ENCODE measurements at places on chromosomes 11 and 22. TPM values are rescaled to one million over a fixed set of nuclear protein-coding genes. Genes with fewer than 3 reads are reported as not detected.

ART5 gene
- not detected for total RNA-seq

MMP1 gene
- 0.17 TPM for total RNA-seq

GRCh38 chr11:62238151-62238550 lies 3.9 kb upstream of the SCGB1D2 start:
- H3K27me3 ChIP-seq, result no peaks in the 10 kb centered on the region
- H3K36me3 ChIP-seq, result no peaks in the 10 kb centered on the region
- H3K4me3 ChIP-seq, result no peak overlapping the region

CBLIF gene
- total RNA-seq, result not detected

FJX1 gene
- total RNA-seq, result 18.1 TPM

DNA sequence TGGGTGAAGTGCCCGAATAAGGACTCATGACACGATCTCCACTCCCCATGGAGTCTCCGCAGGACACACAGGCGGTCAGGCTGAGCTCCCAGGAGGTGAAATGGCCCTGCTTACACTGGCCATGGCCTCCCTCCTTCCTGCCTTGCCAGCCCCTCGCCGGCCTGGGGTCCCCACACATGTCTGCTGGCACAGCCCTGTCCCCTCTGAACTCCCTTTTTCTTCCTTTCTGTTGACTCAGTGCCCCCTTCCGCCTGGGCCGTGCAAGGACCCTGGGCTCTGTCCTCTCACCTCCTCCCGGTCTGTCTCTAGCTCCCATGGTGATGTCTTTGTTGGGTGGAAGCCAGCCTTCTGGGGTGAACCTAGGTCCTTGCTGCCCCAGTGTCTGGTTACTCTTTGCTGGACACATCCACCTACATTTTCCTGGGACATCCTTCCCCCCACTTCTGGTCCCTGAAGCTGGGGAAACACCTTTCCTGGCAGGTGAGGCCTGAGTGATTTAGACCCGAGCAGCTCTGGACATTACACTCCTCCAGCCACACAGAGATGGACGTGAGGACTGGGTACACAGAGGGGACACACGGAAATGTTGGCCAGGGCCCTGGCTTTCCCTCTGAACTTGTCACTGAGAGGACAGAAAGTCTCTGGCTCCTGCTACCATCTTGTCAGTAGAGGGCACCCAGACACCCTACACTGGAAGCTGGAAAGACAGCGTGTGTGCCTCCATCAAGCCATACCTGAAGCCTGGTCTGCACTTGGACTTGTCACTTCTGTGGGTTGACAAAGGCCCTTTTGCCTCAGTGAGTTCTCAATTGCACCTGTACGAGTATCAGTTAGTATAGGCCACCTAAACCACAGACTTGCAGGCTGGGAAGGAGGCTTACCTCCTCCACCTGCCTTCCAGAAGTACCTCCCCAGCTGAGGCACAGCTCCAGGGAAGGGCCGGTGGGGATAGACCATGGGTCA lies 864.3 kb downstream of the TBC1D22A start:
- H3K4me1 ChIP-seq, result peaks cover 9% of the 10 kb centered on the region
- peaks cover 40% of the 10 kb centered on the region for H3K27me3 ChIP-seq
- no peaks in the 10 kb centered on the region for H3K36me3 ChIP-seq
- no peak overlapping the region for H3K27ac ChIP-seq

SLC22A6 gene
- total RNA-seq, result not detected

GRCh38 chr11:126878913-126879482 lies 121.6 kb downstream of the KIRREL3 start:
- H3K36me3 ChIP-seq, result no peaks in the 10 kb centered on the region
- H3K27me3 ChIP-seq, result no peaks in the 10 kb centered on the region
- H3K27ac ChIP-seq, result no peak overlapping the region
- DNase-seq, result no peak
- H3K4me1 ChIP-seq, result no peaks in the 10 kb centered on the region

TMPRSS13 gene
- total RNA-seq, result not detected

DNA sequence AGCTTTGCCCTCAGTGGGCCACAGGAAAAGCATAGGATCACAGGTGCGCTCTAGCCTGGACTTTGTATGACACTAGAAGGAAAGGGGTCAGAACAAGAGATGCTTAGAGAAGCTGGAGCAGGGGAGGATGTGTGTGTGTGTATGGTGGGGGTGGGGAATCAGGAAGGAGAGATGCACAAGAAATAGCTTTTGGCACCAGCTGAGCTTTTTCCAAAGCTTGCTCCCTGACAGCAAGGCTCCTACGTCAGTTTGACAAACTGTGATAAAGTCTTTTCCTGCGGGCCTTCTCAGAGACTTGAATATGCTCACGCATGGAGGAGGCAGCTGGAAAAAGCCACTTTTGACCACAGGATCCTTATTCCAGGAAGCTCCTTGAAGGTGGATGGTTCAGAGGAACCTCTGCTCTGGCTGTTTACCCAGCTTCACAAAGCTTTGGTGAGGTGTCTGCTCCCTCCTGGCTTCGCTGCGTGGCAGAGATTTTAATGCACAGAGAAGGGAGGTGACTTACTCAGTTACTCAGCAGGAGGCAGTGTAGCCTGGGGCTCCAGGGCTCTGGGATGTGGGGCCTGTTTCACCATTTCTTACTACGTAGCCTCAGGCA lies 3.9 kb downstream of the CDC42EP1 start:
- H3K4me1 ChIP-seq, result peaks cover 98% of the 10 kb centered on the region
- peak overlapping the region; percentile 96 for H3K27ac ChIP-seq
- no peak for DNase-seq
- H3K27me3 ChIP-seq, result peaks cover 6% of the 10 kb centered on the region

OR9Q2 gene
- total RNA-seq, result not detected

ROM1 gene
- total RNA-seq, result 3.7 TPM

- no peaks in the 10 kb centered on the region for H3K36me3 ChIP-seq
- no peaks in the 10 kb centered on the region for H3K27me3 ChIP-seq
- H3K27ac ChIP-seq, result peak overlapping the region; percentile 66
- peaks cover 17% of the 10 kb centered on the region for H3K4me1 ChIP-seq
- peak overlapping the region; percentile 74 for H3K4me3 ChIP-seq
Observed at GRCh38 chr22:41198027-41198580, 7.0 kb upstream of the L3MBTL2 start.

CST6 gene
- total RNA-seq, result not detected

DNA sequence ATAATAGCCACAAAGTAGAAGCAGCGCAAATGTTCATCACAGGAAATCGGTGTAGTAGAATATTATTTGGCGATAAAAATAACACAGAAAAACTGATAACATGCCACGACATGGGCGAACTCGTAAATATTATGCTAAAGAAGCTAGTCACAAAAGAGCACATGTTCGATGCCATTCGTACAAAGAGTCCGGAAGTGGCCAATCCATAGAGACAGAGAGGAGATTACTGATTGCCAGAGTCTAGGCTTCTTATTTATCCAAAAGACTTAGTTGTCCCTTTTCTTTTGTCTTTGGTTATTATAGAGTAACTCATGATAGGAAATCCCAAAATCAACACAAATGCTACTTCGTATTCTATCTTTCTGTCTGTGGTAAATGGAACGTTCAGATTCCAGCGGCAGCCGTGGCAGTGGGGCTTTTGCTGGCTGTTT lies 56.5 kb downstream of the MED15 start:
- no peak overlapping the region for H3K27ac ChIP-seq
- H3K4me3 ChIP-seq, result no peak overlapping the region
- H3K36me3 ChIP-seq, result peaks cover 78% of the 10 kb centered on the region
- no peaks in the 10 kb centered on the region for H3K27me3 ChIP-seq
- DNase-seq, result no peak

MUC6 gene
- not detected for total RNA-seq

DNA sequence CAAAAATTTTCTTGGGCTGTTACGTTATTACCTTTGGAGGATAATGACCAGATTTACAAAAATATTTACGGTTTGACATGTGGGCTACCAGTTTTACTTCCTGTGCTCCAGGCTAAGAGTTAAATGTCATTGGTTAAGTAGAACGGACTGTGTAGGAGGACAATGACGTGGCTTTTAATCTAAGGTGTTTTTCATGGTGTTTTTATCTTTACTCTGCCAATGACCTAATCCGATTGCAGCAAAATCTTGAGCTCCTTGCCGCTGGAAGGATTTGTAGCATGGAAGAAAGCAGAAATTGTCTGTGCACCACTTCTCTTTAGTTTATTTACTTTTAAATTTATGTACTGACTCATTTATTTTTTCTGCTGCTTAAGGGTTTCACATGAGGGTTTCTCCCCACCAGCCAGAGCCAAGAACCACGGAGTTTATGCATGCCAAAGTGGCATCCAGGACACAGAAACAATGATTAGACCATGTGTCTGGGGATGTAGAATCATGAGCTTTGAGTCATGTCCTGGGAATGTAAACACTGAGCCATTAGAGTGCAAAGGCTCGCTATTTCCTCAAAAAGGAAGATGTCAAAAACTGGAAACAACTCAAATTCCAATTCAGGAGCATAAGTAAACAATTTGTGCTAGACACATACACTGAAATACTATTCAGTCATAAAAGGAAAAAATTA lies 1.9 kb upstream of the CARD16 start:
- H3K27ac ChIP-seq, result no peak overlapping the region
- no peaks in the 10 kb centered on the region for H3K27me3 ChIP-seq
- DNase-seq, result no peak
- no peaks in the 10 kb centered on the region for H3K36me3 ChIP-seq
- peaks cover 24% of the 10 kb centered on the region for H3K4me1 ChIP-seq
- H3K4me3 ChIP-seq, result no peak overlapping the region

DNA sequence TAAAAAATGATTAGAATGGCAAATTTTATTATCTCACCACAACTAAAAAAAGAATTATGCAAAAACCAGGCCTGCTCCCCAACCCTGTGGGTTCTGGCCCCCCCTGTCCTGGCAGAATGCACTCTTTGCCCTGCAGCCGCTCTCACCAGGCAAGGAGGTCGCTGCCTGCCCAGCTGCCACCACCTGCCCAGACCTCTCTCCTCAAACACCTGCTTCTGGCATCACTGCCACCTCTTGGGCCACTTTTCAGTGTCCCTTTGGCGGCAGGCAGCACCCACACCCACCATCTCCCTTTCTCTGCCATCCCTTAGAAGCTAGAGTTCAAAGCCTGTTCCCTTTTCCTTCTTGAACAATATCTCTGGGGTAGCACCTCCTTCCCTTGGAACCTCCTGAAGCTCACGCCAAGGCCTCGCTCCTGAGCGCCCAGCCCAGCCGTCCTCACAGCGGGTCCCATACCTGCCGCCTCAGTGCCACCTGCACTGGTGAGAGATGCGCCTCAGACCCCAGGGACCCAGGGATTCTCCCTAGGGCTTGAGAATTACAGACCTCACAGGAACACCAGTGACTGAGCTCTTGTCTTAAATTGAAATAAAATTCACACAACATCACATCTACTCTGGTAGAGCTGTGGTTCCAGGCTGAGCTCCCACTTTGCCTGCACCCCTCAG lies 44.6 kb downstream of the SGSM3 start:
- peak overlapping the region; percentile 2 for H3K27ac ChIP-seq

DNA sequence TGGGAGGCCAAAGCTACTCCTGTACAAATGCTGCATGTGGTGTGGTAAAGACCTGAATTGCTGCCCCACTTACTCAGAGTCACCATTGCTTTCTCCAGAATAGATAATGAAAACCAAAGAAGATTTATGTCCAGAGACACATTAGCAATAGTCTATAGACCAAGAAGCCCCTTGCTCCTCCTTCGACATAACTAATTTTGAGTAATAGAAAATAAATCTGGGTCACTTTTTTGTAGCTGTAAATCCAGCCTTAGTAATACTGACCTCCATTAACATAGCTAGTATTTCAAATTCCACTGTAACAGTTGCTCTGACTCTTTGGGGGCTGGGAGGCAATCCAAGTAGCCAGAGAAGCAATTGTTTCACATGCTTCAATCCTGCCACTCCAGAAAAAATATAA lies 145.9 kb downstream of the MAML2 start:
- H3K4me1 ChIP-seq, result peaks cover 47% of the 10 kb centered on the region
- no peak for DNase-seq
- H3K36me3 ChIP-seq, result no peaks in the 10 kb centered on the region
- no peak overlapping the region for H3K27ac ChIP-seq
- H3K4me3 ChIP-seq, result no peak overlapping the region

- H3K36me3 ChIP-seq, result no peaks in the 10 kb centered on the region
- H3K27me3 ChIP-seq, result no peaks in the 10 kb centered on the region
- no peak overlapping the region for H3K4me3 ChIP-seq
- no peak overlapping the region for H3K27ac ChIP-seq
- no peaks in the 10 kb centered on the region for H3K4me1 ChIP-seq
Observed at GRCh38 chr22:28507896-28508295, 171.7 kb downstream of the TTC28 start.

DNA sequence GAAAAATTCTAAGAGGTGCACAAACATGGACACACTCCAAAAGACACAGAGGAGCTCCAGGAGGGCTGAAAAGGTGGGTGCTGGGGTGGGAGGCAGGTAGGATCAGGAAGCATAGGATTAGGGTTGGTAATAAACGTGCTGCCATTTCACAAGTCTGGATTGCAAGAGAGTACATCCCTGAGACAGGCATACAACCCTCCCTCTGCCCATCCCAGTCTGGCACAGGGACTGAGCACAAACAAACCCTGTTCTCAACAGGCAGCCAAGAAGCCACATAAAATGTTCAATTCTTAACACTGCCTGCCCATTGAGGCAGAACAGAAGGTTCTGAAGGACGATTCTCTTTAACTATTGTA lies 18.5 kb downstream of the SLC35F2 start:
- peaks cover 15% of the 10 kb centered on the region for H3K4me1 ChIP-seq
- H3K4me3 ChIP-seq, result no peak overlapping the region
- no peaks in the 10 kb centered on the region for H3K27me3 ChIP-seq
- H3K36me3 ChIP-seq, result no peaks in the 10 kb centered on the region
- DNase-seq, result no peak

- H3K27ac ChIP-seq, result no peak overlapping the region
- H3K27me3 ChIP-seq, result no peaks in the 10 kb centered on the region
- H3K36me3 ChIP-seq, result peaks cover 20% of the 10 kb centered on the region
- DNase-seq, result no peak
Observed at GRCh38 chr11:33329705-33330329, 72.6 kb downstream of the HIPK3 start.

FGF3 gene
- total RNA-seq, result not detected

DNA sequence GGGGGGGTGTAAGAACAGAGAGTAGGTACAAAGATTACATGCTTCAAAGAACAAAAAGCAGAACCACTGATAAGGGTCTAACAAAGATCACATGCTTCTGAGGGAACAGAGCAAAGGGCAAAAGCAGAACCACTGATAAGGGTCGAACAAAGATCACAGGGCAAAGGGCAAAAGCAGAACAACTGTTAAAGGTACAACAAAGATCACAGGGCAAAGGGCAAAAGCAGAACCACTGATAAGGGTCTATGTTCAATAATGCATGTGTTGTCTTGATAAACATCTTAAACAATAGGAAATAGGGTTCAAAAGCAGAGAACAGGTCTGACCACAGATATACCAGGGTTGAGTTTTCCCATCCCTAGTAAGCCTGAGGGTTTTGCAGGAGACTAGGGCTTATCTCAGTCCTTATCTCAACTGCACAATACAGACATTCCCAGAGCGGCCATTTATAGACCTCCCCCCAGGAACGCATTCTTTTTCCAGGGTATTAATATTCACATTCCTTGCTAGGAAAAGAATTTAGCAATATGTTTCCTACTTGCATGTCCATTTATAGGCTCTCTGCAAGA lies 81.9 kb upstream of the PGR start:
- no peak overlapping the region for H3K4me3 ChIP-seq
- no peaks in the 10 kb centered on the region for H3K4me1 ChIP-seq
- H3K36me3 ChIP-seq, result no peaks in the 10 kb centered on the region
- no peak for DNase-seq

KRTAP5-1 gene
- total RNA-seq, result not detected

GRCh38 chr11:120613264-120614226 lies 102.0 kb downstream of the GRIK4 start:
- DNase-seq, result no peak
- no peak overlapping the region for H3K4me3 ChIP-seq
- H3K36me3 ChIP-seq, result no peaks in the 10 kb centered on the region
- H3K27me3 ChIP-seq, result no peaks in the 10 kb centered on the region

MIEF1 gene
- 21.7 TPM for total RNA-seq

GRCh38 chr11:72209101-72209500 lies 7.5 kb upstream of the FOLR2 start:
- no peak for DNase-seq
- H3K4me1 ChIP-seq, result no peaks in the 10 kb centered on the region
- no peak overlapping the region for H3K4me3 ChIP-seq
- H3K27ac ChIP-seq, result no peak overlapping the region
- no peaks in the 10 kb centered on the region for H3K27me3 ChIP-seq

Measured in esophagus muscularis mucosa (tissue), 4 donors.